ENCODE measurements at places on chromosomes 4 and X.

- DNase-seq = no peak
Measured at GRCh38 chr4:155005395-155006090, 202.9 kb upstream of the NPY2R start.

- no peak for DNase-seq
Measured at GRCh38 chrX:130093271-130093670, 17.0 kb downstream of the ELF4 start.

DNA sequence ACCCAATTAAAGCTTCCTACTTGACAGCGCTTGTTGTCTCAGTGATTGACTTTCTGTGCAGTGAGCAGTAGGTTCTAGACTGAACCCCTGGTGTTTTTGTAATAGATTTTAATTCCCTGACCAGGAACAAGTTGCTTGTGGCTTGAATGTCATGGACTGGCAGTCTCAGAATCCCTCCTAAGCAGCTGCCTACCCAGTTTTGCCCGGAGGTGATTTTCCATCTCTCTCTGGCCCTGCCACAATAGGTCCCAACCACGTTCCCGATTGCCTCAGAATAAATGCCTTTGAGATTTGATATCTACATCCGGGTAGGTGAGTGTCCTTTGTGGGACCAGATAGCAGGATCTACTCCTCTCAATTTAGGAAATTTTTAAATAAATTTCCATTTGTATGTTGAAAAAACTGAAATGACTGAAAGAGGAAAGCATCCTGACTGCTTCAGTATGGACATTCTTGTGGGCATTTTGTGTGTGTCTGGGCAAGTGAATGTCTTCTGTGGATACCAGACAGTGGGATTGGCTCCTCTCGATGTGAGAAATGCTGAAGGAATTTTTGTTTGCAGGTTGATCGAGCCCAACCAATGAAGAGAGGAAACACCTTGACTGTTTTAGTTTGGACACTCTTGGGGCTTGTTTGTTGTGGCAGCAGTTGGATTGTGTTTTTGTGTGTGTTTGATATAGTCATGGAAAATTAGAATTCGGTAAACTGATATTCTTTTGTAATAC lies 1607.4 kb downstream of the C4orf33 start:
- DNase-seq = no peak

DNA sequence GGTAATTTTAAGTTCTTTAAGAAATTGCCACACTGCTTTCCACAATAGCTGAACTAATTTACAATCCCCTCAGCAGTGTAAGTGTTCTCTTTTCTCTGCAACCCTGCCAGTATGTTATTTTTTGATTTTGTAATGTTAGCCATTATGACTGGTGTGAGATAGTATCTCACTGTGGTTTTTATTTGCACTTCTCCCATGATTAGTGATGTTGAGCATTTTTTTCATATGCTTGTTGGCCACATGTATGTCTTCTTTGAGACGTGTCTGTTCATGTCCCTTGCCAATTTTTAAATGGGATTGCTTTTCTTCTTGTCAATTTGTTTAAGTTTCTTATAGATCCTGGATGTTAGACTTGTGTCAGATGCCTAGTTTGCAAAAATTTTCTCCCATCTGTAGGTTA lies 86.1 kb downstream of the BMP3 start:
- DNase-seq = no peak

DNA sequence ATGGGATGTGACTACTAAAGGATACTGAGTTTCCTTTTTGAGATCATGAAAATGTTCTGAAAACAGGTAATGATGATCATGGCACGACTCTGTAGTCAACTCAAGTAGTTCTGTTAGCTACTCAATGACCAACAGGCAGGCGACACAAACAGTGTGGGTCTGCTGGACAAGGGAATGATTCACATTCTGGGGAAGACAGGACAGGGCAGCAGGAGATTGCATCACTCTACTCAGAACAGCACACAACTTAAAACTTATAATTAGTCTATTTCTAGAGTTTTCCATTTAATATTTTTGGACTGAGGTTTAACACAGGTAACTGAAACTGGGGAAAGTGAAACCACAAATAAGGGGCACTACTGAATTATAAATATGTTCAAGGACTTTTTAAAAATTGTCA lies 365.2 kb downstream of the PRDM5 start:
- DNase-seq = no peak

DNA sequence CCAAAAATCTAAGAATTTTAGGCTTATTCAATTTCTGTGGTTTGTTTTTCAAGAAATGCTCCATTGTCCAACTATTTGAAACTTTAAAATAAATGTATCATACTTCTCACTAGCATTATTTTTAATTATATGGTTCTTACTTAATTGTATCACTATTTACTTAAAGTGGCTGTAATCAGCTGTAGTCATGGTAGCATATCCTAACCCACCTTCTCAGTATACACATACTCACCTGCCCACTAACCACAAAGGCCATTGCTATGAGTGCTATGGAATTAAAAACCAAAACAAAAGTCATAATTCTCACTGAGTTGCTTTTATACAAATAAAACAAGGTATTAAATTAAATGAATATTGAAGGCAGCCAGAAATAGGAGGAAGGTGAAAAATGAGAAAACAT lies 5.0 kb downstream of the FBXO8 start:
- DNase-seq = no peak

GRCh38 chr4:149031399-149031798 lies 589.2 kb upstream of the NR3C2 start:
- DNase-seq = peak; percentile 6

GRCh38 chrX:40496728-40497127 lies 84.0 kb upstream of the ATP6AP2 start:
- DNase-seq = no peak

DNA sequence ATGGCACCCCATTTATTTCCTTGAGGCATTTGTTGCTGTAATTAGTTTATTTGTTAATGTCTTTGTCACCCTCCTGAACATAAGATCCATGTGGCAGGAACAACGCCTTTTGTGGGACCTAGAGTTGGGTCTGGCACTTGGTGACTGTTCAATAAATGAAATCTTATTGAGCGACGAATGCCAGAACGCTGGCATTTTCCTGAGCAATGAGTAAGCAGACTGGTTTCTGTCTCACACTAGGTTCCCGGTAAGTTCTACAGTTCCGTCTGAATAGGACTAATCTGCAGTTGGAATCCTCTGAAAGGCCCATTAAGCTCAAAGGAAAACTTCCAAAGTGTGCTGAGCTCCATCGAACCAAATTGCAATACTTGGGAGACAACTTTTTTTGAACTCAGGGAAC lies 49.2 kb downstream of the GATB start:
- no peak for DNase-seq

- no peak for DNase-seq
Measured at GRCh38 chrX:131735127-131735526, 191.3 kb downstream of the OR13H1 start.

DNA sequence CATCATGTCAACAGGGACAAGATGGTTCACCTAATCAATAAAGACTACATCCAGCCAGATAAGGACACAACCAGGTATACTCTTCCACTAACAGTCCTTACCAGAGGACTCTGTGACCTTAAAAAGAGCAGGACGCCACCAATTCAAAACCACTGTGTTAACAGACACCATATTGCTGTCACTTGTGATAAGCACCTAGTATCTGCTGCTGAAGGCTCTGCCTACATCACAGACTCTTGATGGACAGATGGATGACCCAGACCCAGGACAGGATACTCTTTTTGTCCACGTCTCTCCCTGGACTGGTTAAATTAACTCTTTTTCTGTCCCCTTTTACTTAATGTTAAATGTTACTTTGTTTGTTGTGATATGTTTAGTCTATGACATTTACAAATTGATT lies 586.2 kb upstream of the AGA start:
- DNase-seq = no peak

- DNase-seq = no peak
Measured at GRCh38 chr4:121145430-121145829, 18.7 kb downstream of the TNIP3 start.

DNA sequence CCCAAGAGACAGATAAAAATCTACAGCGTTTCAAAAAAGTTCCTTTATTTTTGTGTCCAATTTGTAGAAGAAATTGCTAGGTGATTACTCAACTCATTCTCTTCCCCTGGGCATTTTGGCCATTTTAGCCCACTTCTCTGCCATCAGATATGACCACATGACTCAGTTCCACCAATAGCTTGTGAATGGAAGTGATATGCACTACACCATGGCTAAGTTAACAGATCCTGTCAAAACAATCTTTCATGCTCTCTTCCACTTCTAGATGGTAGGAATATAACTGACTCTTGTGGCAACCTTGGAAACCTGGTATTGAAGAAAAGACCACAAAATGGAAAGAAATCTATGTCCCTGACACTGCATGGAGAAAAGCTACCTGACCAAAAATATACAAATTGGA lies 26.2 kb upstream of the FREM3 start:
- no peak for DNase-seq

DNA sequence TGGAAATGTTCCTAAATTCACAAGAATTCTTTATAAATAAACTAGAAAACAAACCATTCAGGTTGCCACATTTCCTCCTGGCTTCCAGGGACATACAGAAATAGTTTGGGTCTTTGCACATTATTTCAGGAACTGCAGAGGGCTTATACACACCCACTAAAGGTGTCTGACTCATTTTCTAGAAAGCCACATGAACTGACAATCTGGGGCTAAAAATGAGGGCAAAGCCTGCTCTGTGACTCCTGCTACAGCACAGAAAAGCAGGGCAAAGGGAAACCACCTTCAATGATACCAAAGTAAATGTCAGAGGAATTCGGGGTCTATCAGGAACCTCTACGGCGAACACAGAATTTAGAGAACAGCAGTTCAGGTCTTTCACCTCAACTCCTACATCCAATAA lies 112.2 kb upstream of the MAP3K15 start:
- peak; percentile 59 for DNase-seq

GRCh38 chrX:78957768-78958130 lies 12.6 kb downstream of the P2RY10 start:
- DNase-seq = no peak

DNA sequence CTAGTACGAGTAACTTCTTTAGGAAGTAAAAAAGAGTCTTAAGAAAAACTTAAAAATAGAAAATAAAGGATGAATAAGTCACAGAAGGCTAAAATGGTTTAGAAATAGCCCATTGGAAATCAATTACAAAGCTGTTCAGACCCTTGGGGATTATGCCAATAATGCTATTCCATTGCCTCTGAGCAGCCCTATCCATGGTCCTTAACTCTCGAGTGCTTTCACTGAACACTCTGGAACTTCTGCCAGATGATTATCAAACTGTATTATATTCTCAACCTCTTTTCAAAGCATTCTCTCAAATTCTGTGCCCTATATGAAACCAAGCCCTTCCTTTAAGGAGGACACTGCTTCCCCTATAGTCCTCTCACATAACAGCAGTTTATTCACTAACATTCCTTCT lies 17.0 kb downstream of the SLC9B1 start:
- no peak for DNase-seq

DNA sequence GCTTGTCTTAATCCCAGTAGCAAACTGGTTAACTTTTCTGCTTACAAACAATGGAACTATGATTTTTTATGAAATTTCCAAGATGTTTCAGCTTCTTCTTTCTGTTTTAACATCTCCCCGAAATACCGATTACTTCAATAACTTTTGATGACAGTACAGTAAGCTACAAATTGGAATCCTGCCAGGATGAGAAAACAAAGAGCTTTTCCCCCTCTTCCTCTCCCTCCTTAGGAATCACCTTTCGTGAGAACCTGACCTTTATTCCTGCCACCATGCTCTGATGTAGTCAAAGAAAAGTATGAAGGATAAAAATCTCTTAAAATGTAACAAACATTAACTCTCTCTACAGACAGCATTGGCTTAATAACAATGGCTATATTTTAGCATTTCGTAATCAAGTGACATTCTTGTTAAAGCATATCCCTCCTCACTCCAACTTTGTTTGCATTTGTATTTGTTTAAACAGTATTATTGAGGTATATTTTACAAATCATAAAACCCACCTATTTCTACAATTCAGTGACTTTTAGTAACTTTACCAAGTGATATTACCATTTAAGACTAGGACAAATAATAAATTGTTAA lies 148.7 kb upstream of the NAP1L5 start:
- DNase-seq = no peak

DNA sequence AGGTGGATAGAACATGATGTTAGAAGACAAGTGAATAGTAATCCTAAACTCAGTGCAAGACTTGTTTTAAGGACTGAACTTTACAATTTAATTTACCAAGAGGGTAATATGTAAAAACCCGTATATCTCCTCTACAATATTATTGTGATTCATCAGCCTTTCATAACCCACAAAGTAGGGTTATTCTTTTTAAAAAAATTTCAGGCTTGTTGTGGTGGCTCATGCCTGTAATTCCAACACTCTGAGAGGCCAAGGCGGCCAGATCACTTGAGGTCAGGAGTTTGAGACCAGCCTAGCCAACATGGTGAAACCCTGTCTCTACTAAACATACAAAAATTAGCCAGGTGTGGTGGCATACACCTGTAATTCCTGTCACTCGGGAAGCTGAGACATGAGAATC lies 7.2 kb downstream of the IBSP start:
- DNase-seq = no peak

DNA sequence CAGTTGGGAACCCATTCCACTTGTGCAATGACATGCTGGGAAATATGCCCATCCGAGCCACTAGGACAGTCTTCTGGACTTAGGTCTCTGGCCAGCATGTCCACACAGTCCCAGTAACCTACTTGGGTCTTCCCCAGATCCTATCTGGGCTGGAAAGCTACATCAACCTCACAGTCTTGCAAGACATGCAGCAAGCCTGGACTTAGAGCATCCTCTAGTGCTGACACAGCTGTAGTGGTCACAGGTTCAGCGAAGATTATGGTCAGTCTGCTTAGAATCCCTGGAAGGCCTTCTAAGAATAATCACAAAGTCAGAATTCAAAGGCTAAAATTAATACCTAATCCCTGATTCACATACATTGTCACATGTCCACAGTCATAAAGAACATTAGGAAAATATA lies 842.7 kb downstream of the STPG2 start:
- DNase-seq = no peak

- no peak for DNase-seq
Measured at GRCh38 chr4:66653937-66654336, 891.4 kb downstream of the CENPC start.

DNA sequence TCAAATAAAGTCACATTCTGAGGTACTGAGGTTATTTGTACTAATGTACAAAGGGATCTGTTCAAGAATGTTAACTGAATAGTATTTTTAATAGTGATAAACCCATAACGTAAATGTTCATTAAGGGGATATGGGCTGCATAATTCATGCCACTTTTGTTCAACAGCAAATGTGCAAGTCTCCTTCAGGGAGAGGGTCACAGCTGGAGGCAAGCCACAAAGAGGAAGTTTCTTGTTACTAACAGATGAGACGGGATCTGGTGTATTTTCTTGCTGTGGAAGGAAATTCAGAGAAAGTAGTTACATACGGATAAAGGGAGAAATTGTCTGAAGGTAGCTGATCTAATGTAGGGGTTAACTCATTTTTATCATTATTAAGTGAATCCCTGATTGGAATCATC lies 10.0 kb downstream of the ZFP42 start:
- no peak for DNase-seq

DNA sequence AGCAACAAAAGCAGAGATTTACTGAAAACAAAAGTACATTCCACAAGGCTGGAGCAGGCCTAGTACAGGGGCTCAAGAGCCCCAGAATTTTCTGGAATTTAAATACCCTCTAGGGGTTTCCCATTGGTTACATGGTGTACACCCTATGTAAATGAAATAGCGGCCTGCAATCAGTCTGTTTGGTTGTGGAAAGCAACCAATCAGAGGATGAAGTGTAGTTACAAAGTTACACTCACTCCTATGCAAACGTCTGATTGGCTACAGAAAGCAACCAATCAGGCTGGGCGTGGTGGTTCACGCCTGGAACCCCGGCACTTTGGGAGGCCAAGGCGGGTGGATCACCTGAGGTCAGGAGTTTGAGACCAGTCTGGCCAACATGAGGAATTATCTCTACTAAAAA lies 13.8 kb upstream of the TXLNG start:
- no peak for DNase-seq

- DNase-seq = no peak
Measured at GRCh38 chr4:53531585-53532224, 59.6 kb downstream of the LNX1 start.
